ENCODE measurements at places on chromosomes 3 and 15.

DNA sequence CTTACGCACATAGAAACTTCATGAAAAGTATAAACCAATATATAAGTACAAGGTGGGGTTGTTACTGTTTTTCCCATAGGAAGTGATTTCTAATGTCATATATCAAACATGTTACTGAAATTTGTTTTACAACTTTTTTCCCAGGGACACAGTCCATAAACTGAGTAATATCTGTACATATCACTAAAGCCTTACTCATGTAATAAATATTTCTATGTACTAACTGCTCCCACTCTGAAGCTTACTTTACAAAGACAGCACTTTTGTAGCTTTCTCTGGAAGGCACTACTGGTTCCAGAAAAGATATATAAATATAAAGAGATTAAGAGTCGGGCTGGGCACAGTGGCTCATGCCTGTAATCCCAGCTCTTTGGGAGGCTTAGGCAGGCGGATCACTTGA is 91.7 kb downstream of the MYO5A start:
- no peak for DNase-seq

GRCh38 chr15:67792250-67792942 is 32.9 kb upstream of the SKOR1 start:
- peak; percentile 65 for DNase-seq

- no peak for DNase-seq
Measured at GRCh38 chr15:31302029-31302657, 24.5 kb upstream of the KLF13 start.

GRCh38 chr15:57705746-57706404 is 639 bp upstream of the POLR2M start:
- DNase-seq: no peak

GRCh38 chr3:118813472-118813871 is 221.2 kb downstream of the IGSF11 start:
- no peak for DNase-seq

GRCh38 chr3:127723011-127723567 is 50.3 kb downstream of the ABTB1 start:
- no peak for DNase-seq

- no peak for DNase-seq
Measured at GRCh38 chr15:81807186-81807585, 238.6 kb downstream of the MEX3B start.
